ENCODE measurements at places on chromosomes 13 and 19. TPM values are rescaled to one million over a fixed set of nuclear protein-coding genes. Genes with fewer than 3 reads are reported as not detected.

- peak; percentile 95 for DNase-seq
- peak overlapping the region; percentile 88 for H3K27ac ChIP-seq
- peak overlapping the region; percentile 59 for H3K4me3 ChIP-seq
- H3K36me3 ChIP-seq: no peaks in the 10 kb centered on the region
- no peaks in the 10 kb centered on the region for H3K27me3 ChIP-seq
Observed at GRCh38 chr19:53520547-53521372, 17.2 kb upstream of the ZNF331 start.

DNA sequence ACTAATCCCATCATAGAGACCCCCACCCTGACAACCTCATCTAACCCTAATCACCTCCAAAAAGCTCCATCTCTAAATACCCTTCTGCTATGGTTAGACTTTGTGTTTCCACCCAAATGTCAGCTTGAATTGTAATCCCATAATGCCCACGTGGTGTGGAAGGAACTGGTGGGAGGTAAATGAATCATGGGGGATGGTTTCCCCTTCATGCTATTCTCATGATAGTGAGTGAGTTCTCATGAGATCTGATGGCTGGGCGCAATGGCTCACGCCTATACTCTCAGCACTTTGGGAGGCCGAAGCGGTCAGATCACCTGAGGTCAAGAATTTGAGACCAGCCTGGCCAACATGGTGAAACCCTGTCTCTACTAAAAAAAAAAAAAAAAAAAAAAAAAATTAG is 2.6 kb downstream of the VMAC start:
- no peak overlapping the region for H3K4me3 ChIP-seq
- no peaks in the 10 kb centered on the region for H3K27me3 ChIP-seq
- H3K36me3 ChIP-seq: peaks cover 4% of the 10 kb centered on the region
- H3K27ac ChIP-seq: no peak overlapping the region
- peaks cover 18% of the 10 kb centered on the region for H3K4me1 ChIP-seq
- DNase-seq: no peak

DNA sequence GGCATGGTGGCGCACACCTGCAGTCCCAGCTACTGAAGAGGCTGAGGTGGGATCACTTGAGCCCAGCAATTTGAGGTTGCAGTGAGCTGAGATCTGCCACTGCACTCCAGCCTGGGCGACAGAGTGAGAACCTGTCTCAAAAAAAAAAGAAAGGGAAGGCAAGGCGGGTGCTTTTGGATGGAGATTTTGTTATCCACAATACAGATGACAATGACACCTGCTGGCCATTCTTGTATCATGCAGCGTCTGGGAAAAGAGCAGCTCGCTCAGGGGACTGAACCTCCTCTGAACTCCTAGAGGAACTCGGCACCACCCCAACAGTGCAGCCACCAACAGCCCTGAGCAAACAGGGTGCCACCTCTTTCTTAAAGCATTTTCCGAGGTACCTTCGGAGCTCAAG is 22.8 kb downstream of the HAUS8 start:
- H3K4me3 ChIP-seq: no peak overlapping the region
- no peaks in the 10 kb centered on the region for H3K36me3 ChIP-seq
- H3K27me3 ChIP-seq: no peaks in the 10 kb centered on the region
- DNase-seq: peak; percentile 30

- no peaks in the 10 kb centered on the region for H3K36me3 ChIP-seq
- no peak for DNase-seq
- H3K27me3 ChIP-seq: no peaks in the 10 kb centered on the region
- no peaks in the 10 kb centered on the region for H3K4me1 ChIP-seq
- H3K27ac ChIP-seq: no peak overlapping the region
Observed at GRCh38 chr19:400976-401865, 7.7 kb downstream of the C2CD4C start.

The CBLC gene
- total RNA-seq: 10.5 TPM
